Neural crest cell (in vitro differentiated cells): ENCODE measurements at places on chromosomes 16 and 17. TPM values are rescaled to one million over a fixed set of nuclear protein-coding genes. Genes with fewer than 3 reads are reported as not detected.

Gene UTS2R
- not detected in 2 replicates for total RNA-seq

Gene FBXW10B
- total RNA-seq: 0.55 and 0.82 TPM in 2 replicates

Gene LAT
- total RNA-seq: 4.9 and 6.2 TPM in 2 replicates

Gene C17orf50
- 0.23 TPM in 1 of 2 replicates, not detected in the other for total RNA-seq

Gene MRPS7
- total RNA-seq: 84.7 and 86.4 TPM in 2 replicates

Gene TBC1D3B
- 12.5 and 13.2 TPM in 2 replicates for total RNA-seq

Gene TEKT5
- total RNA-seq: 0.25 and 0.68 TPM in 2 replicates

Gene DNAI2
- not detected in 2 replicates for total RNA-seq

Gene ATP2A1
- total RNA-seq: 3.1 and 3.3 TPM in 2 replicates

Gene FZD2
- total RNA-seq: 93.5 and 96.2 TPM in 2 replicates

Gene APOBR
- total RNA-seq: 0.14 TPM in 1 of 2 replicates, not detected in the other

Gene ASIC2
- total RNA-seq: 0.12 TPM in 1 of 2 replicates, not detected in the other

Gene TSPAN10
- 1.5 and 1.6 TPM in 2 replicates for total RNA-seq

Gene ICAM2
- total RNA-seq: not detected in 2 replicates

Gene TMC7
- total RNA-seq: 3.1 and 3.9 TPM in 2 replicates

Gene TM4SF5
- not detected in 2 replicates for total RNA-seq

Gene ITGA2B
- total RNA-seq: 7.3 and 8.1 TPM in 2 replicates

Gene SLC52A1
- not detected in 2 replicates for total RNA-seq

Gene PRR15L
- not detected in 2 replicates for total RNA-seq

Gene CCL5
- not detected in 2 replicates for total RNA-seq

Gene MYH3
- total RNA-seq: 3.6 and 3.8 TPM in 2 replicates
